ENCODE measurements at places on chromosomes 7 and 10. TPM values are rescaled to one million over a fixed set of nuclear protein-coding genes. Genes with fewer than 3 reads are reported as not detected.

DNA sequence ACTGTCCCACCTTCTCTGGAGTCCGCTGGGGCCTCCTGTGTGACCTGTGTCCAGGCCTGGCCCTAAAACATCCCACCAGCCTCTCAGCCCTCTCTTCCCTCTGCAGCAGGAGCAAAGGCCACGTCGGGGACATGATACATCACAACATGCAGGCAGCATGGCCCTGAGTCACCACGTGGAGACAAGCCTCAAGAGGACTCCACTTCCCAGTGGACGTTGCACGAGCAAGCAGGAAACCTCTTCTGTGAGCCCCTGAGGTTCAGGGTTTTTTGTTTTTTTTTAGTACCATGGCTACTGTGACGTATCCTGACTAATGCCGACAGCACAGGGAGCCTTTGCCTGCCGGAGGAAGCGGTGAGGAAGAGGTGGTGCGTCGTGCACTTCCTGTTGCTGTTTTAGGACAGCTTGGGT, 165.9 kb downstream of the DNAJB6 start:
- peak; percentile 77 for DNase-seq

- DNase-seq: peak; percentile 85
Measured at GRCh38 chr7:37342688-37343471, 105.8 kb downstream of the ELMO1 start.

- DNase-seq: no peak
Measured at GRCh38 chr7:72335561-72336381, 76.4 kb downstream of the CALN1 start.

The APBB1IP gene
- total RNA-seq: 53.3 TPM

The SPDYE1 gene
- total RNA-seq: not detected

The IL2RA gene
- total RNA-seq: 980 TPM

GRCh38 chr10:6136215-6137201, 47.7 kb downstream of the RBM17 start:
- peak; percentile 83 for DNase-seq

The FAM13C gene
- total RNA-seq: 0.35 TPM

The VPS26A gene
- 27.1 TPM for total RNA-seq

GRCh38 chr7:70618020-70618551, 513.9 kb upstream of the GALNT17 start:
- DNase-seq: no peak
